ENCODE measurements at places on chromosomes 13 and 19.

GRCh38 chr13:40231311-40231710 is 435.1 kb downstream of the FOXO1 start:
- DNase-seq, result no peak

- no peak for DNase-seq
These were observed 21.3 kb upstream of the F7 start for GRCh38 chr13:113084094-113084942.

- DNase-seq, result no peak
These were observed 303.9 kb downstream of the SLITRK5 start for GRCh38 chr13:87975035-87975434.

GRCh38 chr19:18443406-18443805 is 5.5 kb upstream of the ISYNA1 start:
- no peak for DNase-seq

- no peak for DNase-seq
These were observed 51.3 kb downstream of the PCDH8 start for GRCh38 chr13:52797176-52797575.

DNA sequence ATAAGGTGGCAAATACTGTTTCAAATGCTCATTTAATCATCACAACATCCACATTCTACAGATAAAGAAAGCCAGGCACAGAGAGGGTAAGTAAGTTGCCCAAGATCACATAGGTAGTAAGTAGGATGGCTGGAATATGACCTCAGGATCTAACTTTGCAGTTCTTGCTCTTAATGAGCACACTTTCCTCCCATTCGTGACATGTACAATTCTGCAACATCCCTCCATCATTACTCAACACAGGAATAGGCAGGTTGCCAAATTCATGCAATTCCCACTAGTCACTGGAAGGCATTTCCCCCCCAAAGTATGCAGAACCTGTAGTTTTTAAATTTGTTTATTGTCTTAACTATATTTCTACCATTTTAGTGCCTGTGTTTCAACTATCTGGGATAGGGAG is 109.2 kb downstream of the OLFM4 start:
- no peak for DNase-seq

DNA sequence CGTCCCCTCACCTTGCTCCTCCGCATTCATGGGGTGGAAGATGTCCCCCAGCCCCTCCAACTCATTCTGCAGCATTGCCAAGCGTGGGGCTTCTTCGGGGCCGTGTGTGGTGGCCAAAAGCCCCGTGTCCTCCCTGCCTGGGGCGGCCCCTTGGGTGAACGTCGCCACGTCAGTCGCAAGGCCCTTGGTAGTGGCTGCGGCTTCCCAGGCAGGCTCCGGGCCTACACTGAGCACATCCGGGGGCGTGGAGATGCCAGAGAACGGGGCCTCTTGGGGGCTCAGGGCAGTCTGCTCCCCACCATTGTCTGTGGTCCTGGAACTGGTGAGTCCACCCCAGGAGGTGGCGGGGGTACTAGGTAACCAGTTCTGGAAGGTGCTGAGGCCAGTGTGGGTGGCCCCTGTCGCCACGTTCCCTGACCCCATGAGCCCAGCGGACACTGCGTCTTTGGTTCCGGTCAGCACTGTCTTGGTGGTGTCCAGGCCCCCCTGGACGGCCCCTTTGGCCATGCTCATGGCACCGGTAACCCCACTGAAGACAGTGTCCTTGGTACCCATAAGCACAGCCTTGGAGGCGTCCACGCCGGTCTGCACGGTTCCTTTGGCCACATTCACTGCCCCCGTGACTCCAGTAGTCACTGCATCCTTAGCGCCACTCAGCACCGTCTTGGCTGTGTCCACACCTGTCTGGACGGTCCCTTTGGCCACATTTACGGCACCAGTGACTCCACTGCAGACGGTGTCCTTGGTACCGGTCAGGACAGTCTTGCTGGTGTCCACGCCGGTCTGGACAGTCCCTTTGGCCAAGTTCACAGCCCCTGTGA is 7.6 kb downstream of the PLIN4 start:
- no peak for DNase-seq

DNA sequence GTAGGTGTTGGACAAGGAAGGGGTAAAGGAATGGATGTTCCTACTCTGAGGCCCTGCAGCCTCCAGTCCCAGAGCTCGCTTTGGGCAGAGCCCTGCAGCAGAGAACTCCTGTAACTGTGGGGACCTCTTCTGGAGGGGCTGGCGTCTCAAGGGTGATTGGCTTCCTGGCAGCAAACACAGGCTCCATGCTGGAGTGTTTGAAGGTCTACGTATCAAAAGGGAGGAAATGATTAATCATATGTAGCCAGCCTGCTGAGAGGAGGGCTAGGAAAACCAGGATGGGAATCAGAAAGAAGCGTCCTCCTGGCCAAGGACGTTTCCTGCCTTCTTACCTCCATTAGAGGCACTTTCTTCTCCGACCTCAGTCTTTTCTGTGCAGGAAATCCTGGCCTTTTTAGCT is 208.5 kb downstream of the TSHZ3 start:
- DNase-seq, result no peak

GRCh38 chr13:22220151-22221135 is 549.6 kb downstream of the FGF9 start:
- DNase-seq, result no peak

GRCh38 chr19:38980583-38981374 is 5.2 kb upstream of the FBXO17 start:
- no peak for DNase-seq

DNA sequence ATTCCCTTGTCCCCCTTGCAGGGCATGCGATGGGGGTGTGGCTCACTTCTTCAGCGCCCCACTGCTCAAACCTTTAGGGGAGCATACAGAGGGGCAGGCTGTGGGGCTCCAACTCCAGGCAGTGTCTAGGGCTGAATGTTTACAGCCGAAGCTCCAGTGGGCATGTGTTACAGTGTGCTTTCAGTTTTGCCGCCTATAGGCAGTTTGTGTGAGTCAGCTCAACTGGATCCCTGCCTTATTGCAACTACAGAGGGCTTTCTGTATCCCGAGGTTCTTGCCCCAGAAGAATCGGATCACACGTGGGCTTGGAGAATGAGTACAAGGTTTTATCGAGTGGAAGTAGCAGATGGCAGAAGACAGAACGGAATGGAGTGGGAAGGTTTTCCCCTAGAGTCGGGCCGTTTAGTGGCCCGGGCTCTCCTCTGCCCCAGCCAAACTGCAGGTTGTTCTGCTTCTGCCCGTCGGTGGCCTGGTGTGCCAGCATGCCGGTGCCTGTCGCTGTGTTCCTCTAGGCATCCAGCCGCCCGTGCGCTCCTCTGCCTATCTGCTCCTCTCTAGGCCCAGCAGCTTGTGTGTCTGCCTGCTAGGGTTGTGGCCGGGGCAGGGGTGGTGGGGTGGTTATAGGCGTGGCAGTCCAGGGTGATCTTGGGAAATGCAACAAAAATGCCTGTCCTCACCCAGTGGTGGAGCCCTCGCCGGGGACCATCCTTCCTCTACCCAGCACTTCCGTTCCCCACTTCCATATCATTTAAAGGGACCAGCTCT is 435.9 kb upstream of the SGCG start:
- no peak for DNase-seq

GRCh38 chr13:112953591-112954487 is 15.2 kb upstream of the MCF2L start:
- no peak for DNase-seq

DNA sequence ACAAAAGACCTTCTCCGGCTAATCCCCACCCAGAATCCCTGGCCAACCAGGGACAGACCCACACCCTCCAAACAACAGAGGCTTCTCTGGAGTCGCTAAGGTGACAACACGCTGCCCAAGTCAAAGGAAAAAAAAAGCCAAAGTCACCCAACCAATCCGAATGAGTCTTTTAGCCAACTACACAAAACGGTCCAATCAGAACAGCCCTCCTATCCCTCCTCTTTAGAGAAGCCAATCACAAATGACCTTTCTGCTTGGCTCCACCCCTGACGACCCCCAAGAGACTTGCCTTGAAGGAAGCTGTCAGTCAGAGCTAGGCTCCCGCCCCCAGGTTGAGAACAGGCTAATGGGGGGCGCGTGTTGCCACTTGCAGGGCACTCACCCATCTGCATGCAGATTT is 6.6 kb upstream of the FBXW9 start:
- DNase-seq, result peak; percentile 9

DNA sequence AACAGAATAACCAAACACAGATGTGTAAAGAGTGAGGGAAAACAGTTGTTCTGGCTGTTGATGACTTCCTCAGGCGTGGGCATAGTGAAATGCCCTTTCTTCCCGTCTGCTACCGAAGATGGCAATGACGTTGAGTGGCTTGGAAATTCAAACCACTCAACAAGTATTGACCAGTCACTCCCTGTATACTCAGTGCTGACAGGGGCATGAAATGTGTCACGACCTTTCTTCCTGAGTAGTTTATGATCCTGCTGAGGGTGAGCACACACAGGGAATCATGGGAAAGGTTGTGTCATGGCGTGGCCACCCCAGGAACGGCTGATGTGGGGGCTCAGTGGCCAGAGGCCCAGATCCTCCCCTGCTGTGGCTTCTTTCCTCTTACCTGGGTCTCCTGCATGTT is 87.8 kb upstream of the C1QTNF9B start:
- no peak for DNase-seq

GRCh38 chr13:30619731-30620130 is 2.0 kb downstream of the USPL1 start:
- DNase-seq, result no peak

GRCh38 chr13:88800505-88800904 is 1129.3 kb downstream of the SLITRK5 start:
- no peak for DNase-seq

- no peak for DNase-seq
These were observed 69.6 kb downstream of the STK24 start for GRCh38 chr13:98507282-98507797.

DNA sequence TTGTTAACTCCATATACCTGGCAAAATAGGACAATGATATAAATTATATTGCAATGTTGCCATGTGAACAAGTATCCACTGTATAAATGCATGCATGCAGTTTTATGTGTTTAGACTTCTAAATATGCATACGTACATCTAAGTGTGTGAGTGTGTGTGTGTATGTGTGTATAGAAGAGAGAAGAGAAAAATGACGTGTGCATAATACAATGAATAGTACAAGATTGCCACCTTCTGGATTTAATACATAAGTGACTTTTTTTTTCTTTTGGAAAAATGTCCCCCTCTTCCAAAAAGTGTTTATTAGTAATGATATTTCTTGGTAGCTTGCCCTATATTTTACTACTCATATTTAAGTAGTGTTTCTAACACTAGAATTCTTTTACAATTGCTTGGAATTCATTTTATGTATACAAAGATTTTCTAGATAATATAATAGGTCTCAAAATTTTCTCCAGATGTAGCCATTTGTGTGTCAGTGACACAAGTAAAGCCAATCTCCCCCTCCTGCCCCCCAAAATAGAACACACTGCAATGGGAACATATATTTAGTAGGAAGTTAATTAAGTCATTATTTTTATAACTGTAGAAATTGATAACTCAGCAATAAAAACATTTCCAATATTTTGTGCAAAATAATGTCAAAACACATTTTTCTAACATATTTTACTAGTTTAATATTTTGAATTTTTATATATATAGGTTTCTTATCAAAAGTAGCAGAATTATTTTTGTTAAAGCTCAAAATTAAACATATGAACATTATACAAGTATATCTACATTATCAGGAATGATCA is 783.3 kb upstream of the ATXN8OS start:
- peak; percentile 0 for DNase-seq

DNA sequence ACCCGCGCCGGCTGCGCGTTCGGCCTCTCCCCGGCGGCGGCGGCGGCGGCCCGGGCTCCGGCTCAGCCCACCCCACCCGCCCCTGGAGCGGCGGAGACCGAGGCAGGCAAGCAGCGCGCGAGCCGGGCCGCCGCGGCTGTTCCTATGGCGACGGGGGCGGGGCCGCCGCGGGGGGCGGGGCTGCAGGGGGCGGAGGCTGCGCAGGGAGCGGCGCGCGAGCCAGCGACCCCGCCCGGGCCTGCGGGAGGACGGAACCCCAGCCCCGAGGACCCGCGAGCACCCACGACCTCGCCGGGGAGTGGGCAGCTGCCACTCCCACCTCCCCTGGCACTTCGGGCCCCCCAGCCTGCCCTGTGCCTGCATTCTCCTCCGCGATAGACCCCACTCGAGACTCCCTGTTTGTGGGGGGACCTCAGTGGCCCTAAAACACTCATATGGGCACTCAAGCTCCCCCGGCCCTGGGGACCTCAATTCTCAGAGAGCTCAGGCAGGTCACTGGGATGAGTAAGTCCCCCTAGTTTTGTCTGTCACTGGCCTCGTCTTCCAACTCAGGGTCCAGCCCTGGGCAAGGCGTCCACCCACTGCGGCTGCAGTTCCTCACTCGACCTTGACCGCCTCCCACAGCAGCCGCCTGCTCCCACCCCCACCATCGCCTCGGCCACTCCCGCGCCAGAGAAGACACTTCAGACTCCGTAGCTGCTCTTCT is at the start of gene CTXN1:
TSS of gene CTXN1 (minus strand) at position 115 of the 706 bp plus-strand sequence. CDS start 597 bp downstream, outside the sequence.
- no peak for DNase-seq

DNA sequence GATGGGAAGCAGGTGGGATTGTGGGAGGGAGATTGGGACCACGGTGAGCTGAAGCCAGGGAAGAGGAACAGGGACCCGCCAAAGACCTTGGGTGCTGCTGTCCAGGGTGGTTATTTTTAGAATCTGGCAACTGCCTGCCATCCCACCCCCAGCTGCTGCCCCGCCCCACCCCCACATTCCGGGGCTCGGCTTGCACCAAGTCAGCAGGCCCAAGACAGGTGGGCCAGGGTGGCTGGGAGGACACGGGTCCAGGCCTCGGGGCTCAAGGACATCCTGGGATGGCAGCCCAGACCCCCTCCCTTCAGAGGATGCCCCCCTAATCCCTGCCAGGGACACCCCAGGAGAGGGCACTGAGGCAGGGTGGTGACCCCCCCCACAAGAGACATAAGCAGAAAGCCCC is 827 bp downstream of the CKM start:
- no peak for DNase-seq

GRCh38 chr13:106352850-106353249 is 182.6 kb downstream of the EFNB2 start:
- DNase-seq, result no peak

DNA sequence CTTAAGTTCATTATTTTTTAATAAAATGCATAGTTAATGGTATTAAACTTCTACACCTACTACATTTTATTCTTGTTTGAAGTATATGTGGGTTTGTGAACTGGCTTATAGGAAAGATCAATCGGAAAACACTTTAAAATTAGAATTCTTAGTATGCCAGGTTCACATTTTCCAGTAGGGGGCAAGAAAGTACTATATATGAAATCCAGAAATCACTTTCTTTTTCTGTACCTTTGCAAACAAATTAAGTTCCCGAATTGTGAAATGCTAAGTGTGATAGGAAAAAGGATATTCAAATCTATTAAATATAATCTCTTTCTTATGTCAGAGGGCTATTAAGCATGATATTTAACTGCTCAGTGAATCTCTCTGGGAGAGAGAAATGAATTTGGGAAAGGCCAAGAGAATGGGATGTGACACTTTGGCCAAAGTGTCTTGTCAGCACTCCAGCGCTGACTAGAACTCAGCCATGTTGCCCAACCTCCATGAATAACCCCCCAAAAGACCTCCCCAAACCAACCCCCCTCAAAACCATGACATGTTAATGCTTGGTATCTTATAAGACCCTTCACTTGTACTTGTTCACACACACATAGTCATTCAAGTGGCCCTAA is 122.6 kb upstream of the SLC10A2 start:
- peak; percentile 22 for DNase-seq

All from NCI-H1694 (cell line).